ENCODE measurements at places on chromosomes 5 and 9.

GRCh38 chr9:116151966-116152381 lies 1.6 kb upstream of the PAPPA start:
- no peak for DNase-seq

GRCh38 chr9:91312717-91313325 lies 48.9 kb downstream of the AUH start:
- DNase-seq = no peak

DNA sequence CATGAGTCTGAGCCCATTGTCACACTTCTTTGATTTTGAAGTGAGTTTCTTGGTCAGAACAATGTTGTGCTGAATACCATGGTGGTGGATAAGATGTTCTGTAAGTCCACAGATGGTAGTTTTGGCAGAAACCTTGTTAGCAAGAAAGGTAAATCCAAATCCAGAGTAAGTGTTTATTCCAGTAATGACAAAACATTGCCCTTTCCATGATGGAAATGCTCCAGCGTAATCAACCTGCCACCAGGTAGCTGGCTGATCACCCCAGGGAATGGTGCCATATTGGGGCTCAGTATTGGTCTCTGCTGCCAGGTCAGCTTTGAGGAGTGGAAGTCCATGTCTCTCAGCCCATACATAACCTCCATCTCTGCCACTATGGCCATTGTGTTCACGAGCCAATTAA lies 54.7 kb upstream of the DAPK1 start:
- DNase-seq = no peak

DNA sequence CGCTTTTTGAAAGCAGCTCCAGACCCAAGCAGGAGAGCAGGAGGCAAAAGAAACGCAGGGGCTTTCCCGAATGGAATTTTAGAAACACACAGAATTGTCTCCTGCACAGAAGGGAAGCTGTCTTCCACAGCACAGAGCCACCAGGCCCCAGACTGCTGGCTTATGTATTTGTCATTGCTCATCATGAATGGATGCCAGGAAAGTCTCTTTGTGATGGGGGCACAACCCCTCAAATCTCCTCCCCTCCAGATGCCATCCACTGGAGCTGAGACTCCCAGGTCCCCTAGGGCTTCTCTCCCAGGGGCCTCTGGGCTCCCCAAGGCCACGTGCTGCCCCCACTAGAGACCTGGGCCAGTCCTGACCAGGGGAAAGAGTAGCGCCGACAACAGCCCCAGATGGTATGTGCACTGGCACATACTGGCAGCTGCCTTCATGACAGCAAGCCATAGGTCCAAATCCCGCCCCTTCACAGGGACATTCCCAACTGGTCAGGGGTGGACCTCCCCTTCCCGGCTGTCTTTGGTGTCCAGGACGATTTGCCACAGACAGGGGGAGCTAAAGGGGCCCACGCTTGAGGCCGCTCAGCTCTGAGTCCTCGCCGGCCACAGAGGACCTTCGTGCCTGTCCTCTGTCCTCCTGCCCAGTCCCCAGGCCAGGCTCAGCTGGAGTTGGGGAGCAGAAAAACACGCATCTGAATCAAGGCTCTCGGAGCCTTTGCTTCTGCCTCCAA lies 127.8 kb downstream of the KCNIP1 start:
- DNase-seq = no peak

- DNase-seq = no peak
Measured at GRCh38 chr9:109156708-109157107, 10.3 kb downstream of the FRRS1L start.

DNA sequence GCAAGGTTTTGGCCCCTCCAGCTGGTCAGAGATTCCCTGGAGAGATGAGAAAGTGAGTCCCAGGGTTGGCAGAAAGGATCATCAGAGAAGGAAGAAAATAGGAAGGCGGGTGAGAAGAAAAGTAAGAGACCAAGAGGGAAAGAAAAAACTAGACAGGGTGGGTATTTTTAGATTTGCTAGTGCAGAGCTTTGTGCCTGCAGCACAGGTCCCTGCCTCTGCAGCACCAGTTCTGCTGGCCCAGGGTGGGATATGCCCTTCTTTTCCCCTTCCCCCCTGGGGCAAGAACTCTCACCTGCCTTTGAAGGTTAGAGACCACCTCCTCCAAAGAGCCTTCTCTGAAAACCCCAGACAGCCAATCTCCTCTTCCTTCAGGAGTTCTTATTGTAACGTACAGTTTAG lies 90.3 kb upstream of the EGFLAM start:
- no peak for DNase-seq

DNA sequence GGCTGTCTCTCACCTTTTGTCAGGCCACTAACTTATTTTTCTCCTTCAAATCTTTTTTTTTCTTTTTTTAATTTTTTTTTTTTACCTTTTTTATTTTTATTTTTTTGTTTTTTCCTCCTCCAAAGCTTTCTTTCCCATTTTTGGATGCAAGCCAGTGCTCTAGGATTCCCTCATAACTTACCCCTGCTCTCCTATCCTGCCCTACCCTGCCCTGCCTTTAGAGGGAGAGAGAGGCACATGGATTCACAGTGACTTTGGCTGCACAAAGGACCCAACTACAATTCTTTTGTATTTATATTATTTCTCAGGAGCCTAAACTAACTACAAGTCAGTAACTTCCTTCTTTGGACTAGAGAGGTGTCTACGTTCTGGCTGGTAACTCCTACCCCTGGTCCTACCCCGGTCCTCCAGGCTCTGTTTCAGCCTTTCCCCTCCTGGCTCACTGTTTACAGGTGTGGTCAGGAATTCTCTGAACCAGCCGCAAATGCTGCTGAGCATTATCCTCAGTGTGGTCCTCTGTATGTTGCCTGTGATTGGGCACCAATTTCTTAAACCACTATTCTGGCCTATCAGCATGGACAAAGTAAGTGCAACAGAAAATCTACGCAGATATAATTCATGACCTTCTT lies 8.4 kb upstream of the RUSC2 start:
- DNase-seq = no peak

DNA sequence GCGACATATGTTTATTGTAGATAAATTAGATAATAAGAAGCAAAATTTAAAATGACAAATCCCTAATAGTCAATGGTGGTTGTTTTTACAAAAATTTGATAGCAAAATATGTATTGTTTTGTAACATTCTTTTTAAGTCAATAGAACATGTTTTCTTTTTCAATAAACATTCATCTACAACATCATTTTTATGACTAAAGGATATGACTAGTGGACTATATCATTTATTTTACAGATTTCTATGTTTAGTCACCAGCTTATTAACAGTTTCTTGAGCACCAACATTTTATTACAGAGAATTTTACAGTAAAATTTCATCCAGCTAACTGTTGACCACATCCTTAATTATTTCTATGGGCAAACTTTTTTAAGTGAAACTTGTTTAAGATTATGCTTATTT lies 114.7 kb upstream of the IL7R start:
- no peak for DNase-seq

GRCh38 chr5:90518661-90519060 lies 10.7 kb downstream of the LYSMD3 start:
- no peak for DNase-seq

- DNase-seq = no peak
Measured at GRCh38 chr5:99032234-99033013, 103.6 kb upstream of the CHD1 start.

- no peak for DNase-seq
Measured at GRCh38 chr5:151630088-151630487, 39.0 kb upstream of the FAT2 start.

DNA sequence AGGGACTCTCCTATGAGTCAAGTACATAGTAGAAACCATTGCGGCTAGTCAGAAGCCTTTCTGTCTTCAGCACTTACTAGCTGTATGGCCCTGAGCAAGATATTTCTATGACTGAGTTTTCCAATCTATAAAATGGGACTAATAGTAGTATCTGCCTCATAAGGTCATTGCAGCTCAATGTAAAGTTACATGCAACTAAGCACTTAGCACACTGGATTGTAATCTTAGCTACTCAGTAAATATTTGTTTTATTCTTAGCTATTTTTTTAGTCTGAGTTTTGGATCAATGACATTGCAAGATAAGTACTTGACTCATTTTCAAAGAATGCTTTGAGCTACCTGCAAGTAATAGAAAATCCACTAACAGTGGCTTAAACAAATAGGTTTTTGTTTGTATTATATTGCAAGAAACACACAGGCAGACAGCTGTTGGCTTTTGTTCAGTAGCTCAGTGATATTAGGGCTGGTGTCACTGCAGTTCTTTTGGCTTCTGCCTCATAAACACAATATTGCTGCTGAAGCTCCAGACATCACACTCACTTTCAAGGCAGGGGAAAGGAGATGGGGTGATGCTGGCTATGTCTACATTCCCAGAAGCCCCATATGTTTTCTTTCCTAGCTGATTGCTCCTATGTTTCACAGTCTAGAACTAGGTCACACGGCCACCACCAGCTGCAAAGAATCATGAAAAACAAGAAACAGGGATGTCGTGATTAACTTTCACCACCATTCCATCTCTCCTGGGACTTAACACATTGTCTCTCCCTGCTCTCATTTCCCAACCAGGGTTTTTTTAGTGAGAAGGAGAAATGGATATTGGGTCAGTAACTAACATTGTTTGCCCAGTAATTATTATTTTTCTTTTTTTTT lies 26.9 kb upstream of the FAT2 start:
- no peak for DNase-seq

GRCh38 chr5:15640116-15640515 lies 140.1 kb downstream of the FBXL7 start:
- no peak for DNase-seq

- DNase-seq = no peak
Measured at GRCh38 chr5:173583346-173583745, 33.1 kb downstream of the BOD1 start.

GRCh38 chr9:72444435-72444834 lies 77.0 kb upstream of the TMC1 start:
- no peak for DNase-seq

GRCh38 chr9:87686520-87687090 lies 39.3 kb upstream of the CTSL start:
- DNase-seq = no peak

DNA sequence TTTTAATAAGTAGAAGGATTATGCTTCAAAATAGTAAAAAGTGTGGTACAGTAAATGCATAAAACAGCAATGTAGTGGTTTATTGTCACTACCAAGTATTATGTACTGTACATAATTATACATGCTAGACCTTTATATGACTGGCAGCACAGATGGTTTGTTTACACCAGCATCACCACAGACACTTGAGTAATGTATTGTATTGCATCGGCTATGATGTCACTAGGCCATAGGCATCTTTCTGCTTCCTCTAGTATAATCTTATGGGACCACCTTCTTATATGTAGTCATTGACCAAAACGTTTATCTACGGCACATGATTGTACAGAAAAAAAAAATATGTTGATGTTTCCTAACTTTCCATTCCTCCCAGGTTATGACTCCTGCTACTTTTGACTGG lies 31.9 kb upstream of the SSBP2 start:
- no peak for DNase-seq

GRCh38 chr9:20479419-20480155 lies 142.7 kb downstream of the MLLT3 start:
- DNase-seq = no peak

- no peak for DNase-seq
Measured at GRCh38 chr9:5352637-5353248, 13.1 kb upstream of the RLN1 start.

- no peak for DNase-seq
Measured at GRCh38 chr5:20305463-20305862, 317.5 kb upstream of the CDH18 start.

GRCh38 chr5:55737793-55738192 lies at the start of gene DDX4:
DDX4 (plus strand) TSS chr5:55738061; CDS start chr5:55738964, 903 bp downstream.
- DNase-seq = no peak

DNA sequence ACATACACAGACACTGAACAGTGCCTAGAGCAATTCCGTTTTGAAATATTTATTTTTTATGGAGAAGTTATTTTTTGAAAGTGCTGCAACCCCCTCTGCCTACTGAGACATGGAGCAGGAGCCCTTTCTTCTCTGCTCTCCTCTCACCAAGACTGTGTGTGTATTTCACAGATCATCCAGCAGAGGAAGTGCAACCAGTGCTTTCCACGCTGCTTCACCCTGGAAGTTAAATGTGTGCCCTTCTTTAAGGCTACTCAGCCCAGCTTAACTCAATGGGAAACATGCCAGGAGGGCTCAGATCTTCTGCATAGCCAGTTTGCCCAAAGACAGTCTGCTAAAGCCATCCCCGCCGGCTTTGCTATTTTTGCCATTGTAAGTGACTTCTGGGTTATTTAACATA lies 606.3 kb downstream of the TLE1 start:
- DNase-seq = no peak

GRCh38 chr5:86757824-86758223 lies 140.1 kb downstream of the COX7C start:
- DNase-seq = no peak

- no peak for DNase-seq
Measured at GRCh38 chr9:91048749-91049148, 247.1 kb downstream of the SYK start.

DNA sequence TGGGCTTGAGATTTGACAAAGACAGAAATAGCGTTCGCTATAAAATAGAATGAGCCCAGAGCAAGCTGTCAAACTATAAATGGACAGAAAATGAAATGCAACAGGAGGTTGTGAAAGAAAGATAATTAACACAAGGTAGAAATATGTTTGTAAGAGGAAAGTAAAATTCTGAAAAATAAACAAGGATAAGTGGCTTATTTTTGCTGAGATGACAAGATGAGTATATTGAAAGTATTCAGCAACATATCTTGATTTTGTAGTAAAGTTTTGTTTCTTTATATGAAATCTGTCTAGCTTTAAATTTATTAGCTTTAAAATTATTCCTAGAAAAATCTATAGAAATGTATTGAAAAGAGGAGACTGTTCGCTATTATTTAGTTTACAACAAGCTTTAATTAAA lies 111.9 kb upstream of the RPS23 start:
- no peak for DNase-seq

DNA sequence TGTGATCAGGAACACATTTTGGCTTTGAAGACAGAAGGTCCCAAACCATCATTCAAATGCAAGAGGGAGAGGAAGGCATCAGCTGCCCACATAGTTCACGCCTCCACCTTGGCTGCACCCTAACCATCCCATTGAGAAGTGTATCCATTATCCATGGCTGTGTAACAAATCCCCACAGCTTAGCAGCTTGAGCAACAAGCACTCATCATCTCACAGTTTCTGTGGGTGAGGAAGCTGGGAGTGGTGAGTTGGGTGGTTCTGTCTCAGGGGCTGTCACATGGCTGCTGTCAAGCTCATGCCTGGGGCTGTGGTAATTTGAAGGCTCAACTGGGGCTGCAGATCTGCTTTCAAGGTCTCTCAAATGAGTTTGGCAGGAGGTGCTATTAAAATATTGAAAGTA lies 23.0 kb upstream of the CEP72 start:
- DNase-seq = no peak

GRCh38 chr5:33852837-33853236 lies 39.0 kb downstream of the ADAMTS12 start:
- DNase-seq = no peak

GRCh38 chr9:130918826-130919558 lies 20.1 kb downstream of the FIBCD1 start:
- no peak for DNase-seq

- DNase-seq = no peak
Measured at GRCh38 chr9:29753638-29754037, 2180.4 kb upstream of the C9orf72 start.
